ENCODE measurements at places on chromosomes 3 and 15. TPM values are rescaled to one million over a fixed set of nuclear protein-coding genes. Genes with fewer than 3 reads are reported as not detected.

DNA sequence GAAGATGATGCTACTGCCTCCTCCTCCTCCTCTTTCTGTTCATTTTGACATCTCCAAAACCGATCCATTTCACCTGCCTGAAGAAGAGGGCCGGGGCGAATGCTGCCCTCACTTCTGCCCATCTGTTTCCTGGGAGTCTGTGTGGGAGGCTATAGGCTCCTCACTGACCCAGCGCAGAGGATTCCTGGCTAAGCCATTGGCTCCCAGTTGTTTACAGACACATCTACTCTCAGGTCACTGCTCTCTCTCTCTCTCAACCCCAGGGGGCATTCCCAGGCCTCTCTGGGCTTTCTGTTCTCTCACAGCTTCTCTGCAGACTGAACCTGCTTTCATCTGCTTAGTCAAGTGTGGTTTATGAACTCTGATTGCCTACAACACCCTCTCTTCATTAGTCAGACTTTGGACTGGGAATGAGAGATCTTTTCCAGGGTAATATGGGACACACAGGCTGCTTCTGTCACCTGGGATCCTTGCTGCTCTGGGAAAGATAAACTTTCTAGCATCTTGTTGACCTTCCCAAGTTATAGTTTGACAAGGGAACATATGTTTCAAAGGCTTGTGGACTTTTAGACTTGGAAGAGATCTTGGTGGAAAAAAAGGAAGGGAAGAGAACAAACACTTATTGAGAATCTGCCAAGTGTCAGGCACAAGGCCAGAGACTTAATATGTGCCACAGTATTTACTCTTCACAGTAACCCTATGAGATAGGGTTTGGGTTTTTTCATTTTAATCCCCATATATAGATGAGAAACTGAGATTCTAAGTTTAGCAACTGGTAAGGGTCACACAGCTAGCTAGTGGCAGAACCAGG is 30.2 kb upstream of the USP3 start:
- DNase-seq: no peak

MTFMT gene
- 18.7 TPM for polyA plus RNA-seq

GRCh38 chr15:88844749-88845386 is 41.6 kb downstream of the ACAN start:
- no peak for DNase-seq

- no peak for DNase-seq
These were observed 27.8 kb downstream of the SLC27A2 start for GRCh38 chr15:50209809-50210208.

GRCh38 chr3:161531930-161532329 is 35.3 kb downstream of the OTOL1 start:
- no peak for DNase-seq

DNA sequence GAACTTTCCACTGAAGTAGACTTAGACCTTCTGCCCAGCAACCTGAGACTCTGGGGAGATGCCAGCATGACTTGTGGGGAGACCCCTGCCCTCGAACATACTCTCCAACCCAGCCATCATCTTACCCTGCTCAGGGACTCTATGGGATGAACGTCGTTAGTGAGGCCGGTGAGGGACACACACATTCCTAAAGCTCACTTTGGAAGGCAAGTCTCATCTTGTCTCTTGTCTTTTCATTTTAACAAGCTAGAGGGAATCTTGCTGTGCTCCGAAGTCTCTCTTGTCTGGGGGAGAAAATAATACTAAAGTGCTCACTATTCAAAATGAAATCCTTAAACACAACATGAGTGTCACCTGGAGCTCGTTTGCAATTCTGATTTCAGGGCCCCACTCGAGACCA is 239.5 kb upstream of the HES1 start:
- no peak for DNase-seq

- DNase-seq: no peak
These were observed 1.9 kb downstream of the P2RY12 start for GRCh38 chr3:151382671-151383070.
